ENCODE measurements at places on chromosomes 13 and 19.

DNA sequence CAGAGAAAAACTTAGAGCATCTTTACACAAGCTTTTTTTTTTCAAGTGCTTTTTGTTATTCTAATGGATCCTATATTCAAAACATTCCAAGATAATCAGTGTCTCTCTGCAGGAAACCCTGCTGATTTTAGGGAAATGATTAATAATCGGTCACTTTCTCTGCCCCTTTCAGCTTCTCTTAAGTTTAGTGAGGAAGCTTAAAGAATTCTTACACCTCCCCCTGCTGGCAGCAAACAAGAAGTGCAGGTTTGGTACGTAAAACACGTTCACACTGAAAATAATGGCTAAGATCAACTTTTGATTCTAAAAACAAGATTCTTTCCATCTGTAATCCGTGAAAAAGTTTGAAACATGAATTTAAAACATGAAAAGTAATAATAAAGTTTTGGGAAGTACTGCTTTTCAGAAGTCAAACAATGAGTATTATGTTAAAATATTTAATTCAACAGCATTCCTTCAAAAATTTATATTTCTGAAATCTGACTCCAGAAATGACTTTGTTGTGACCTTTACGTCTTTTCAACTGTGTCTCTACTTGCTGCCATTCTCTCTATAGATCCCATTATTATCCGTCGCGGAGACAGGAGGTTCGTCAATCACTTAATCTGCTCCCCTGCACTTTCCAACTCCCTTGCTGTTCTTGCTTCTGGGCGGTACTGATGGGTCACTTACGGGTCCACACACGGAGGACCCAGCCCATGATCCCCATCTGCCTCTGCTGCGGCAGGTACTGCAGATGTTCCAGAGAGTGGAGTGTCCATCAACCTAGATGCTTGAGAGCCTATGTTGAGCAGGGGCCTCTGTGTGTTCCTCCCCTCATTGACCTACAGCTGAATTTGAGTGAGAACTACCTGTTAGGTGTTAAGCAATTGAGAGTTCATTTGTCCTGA lies 203.1 kb upstream of the EDNRB start:
- peak; percentile 74 for DNase-seq

DNA sequence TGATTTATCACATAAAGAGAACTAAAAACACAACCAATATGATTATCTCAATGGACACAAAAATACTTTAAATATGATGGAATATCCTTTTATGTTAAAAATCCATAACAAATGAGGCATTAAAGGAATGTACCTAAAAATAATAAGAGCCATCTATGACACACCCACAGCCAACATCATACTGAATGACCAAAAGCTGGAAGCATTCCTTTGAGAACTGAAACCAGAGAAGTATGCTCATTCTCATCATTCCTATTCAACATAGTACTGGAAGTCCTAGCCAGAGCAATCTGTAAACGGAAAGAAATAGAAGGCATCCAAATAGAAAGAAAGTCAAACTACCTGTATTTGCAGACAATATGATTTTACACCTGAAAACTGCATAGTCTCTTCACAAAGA lies 671.0 kb downstream of the SLITRK1 start:
- no peak for DNase-seq

DNA sequence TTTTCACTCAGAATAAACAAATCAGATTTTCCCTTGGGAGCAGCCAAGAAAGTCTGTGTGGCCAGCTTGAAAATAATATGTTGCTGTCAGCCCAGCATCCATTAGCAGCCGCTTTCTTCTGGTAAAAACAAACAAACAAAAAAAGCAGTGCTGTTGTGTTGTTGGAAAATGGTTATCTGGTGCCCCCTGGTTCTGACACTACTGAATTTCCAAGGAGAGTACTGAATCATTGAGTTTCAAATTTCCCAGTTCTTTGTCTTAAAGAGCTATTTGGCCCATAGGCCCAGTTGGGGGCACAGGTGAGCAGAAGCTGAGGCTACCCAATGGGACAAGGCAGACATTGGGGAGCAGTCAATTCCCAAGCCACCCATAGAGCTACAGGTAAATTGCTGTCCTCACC lies 995.9 kb downstream of the UQCRFS1 start:
- no peak for DNase-seq

DNA sequence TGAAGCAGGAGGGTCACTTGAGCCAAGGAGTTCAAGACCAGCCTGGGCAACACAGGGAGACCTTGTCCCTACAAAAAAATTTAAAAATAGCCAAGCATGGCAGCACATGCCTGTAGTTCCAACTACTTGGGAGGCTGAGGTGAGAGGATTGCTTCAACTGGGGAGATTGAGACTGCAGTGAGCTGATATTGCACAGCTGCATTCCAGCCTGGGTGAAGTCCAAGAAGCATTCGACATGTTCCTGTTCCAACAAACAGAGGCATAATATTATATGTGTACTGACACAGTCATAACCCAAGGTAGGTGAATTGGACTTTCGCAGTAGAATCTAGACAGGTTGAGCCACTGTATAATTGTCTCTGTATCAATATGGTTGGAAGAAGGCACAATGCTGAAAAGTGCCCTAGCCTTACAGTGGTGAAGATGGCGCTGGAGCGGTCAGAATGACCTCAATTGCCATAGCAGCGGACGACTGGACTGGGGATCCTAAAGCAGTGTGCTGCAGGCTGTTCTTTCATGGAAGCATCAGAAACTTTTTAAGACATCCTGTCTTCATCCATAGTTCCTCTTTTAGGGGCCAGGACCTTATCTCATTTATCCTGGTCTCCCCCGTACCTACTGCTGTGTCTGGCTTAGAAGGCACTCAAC lies 112.0 kb upstream of the CLDN10 start:
- no peak for DNase-seq

- peak; percentile 84 for DNase-seq
Observed at GRCh38 chr19:54875506-54875905, 1.5 kb downstream of the FCAR start.

- no peak for DNase-seq
Observed at GRCh38 chr13:54953786-54954185, 1925.2 kb downstream of the OLFM4 start.

DNA sequence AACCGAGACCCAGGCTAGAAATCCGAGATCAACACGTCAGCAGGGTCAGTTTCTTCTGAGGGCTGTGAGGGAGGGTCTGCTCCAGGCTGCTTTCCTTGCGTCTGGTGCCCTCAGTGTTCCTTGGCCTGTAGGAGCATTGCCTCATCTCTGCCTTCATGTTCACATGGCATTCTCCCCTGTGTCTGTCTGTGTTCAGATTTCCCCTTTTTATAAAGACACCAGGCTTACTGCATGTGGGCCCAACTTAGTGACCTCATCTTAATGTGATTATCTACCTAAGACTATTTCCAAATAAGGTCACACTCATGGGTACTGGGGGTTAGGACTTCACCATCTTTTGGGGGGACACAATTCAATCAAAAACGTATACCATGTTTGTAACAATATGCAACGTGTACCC lies 57.2 kb upstream of the C1QTNF9 start:
- DNase-seq, result peak; percentile 85

DNA sequence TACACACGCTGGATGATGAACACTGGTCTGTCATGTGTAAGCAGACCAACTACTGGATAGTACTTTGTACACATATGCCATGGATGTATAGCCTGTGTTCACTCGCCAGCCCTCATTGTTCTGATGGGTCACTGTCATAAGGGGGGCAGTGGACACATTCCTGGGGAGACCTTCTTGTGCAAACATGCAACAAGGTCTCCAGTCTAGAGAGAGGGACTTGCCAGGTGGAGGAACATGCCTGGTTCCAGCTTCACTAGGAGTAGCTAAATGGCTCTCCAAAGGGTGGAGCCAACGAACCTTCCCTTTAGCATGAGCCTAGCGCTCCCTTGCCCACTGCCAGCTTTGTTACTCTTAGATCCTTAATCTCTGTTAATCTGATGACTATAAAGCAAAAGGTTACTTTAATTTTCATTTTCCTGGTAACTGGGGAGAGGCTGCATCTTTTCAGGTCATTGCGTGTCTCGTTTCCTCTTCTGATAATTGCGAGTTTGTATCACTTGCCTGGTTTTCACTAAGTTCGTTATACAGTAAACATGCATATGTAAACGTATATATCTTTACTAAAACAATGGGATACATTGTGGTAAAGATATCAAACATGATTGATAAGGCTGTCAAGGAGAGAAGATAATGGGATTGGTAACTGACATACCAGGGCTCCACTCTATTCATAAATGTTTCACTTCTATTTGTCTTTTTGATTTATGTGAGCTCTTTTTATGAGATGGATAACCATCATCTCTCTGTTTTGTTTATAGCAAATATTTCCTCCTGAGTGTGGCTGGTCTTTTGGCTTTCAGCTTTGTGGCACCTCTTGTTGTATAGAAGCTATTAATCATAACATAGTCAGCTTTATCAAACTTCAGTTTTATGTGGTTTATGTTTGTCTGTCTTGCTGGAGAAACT lies 235.2 kb upstream of the SGCG start:
- no peak for DNase-seq

DNA sequence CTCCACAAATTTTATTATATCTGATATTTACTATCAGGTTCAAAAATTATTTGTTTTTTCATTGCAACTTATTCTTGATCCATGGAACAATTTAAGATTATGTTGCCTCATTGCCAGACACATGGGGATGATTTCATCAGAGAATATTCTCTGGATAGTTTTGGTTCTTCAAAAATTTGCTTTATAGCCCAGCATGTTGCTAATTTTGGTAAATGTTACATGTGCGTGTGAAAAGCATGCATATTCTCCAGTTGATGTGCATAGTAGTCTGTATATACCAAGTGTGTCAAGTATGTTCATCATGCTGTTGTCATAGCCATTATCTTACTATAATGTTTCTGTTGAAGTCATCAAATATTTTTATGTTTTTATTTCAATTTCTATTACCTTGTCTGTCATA lies 122.3 kb downstream of the RFC3 start:
- DNase-seq, result no peak

DNA sequence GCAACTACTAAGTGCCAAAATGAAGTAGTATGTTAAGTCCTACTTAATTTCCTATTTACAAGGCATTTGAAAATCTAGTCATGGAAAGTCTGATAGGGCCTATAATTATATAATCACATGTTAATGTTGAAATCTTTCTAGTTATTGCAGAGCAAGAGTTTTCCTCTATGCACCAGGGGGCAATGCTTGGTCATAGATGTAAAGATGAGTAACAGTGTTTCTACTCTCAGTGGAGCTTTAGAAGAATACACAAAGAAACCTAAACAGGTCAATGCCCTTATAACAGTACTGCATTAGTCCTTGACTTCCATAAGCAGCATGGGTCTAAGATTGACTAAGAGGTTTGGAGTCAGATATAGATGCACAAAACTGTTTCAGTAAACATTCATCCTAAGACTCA lies 218.7 kb downstream of the KCTD12 start:
- DNase-seq, result peak; percentile 67

DNA sequence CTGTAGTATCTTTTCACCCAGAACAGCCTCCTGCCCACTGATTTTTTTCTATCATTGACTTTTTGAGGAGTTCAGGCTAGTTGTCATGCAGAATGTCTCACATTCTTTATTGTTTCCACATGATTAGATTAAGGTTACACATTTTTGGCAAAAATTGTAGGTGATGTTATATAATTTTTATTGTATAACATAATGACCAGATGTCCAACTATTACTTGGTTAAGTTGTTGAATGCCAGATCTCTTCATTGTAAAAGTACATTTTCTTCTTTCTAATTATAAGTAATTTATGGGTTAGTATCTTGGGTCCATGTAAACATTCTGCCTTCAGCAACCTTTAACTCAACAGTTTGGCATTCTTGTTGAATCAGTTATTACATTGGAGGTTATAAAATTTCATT lies 138.4 kb downstream of the POSTN start:
- no peak for DNase-seq

GRCh38 chr13:75867379-75868117 lies 231.4 kb downstream of the LMO7 start:
- DNase-seq, result no peak

DNA sequence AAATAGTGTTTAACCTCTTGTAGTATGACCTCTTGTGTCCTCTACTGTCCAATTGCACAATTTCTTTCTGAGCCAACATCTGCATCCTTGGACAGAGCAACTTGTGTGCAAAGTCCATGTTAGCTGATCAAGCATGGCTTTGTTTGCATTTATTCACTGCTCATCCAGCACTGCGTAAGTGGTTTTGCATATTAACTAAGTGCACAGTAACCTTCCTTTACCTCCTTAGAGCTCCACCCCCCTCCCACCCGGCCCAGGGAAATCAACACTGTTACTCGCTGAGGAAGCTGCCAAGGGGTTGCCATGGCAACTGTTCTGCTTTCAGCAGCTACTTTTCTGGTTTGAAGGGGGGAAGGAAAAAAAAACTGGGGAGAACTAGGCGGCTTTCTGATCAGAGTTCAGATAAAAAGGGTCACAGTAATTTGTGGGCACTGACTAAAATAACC lies 153.5 kb upstream of the KLF12 start:
- DNase-seq, result peak; percentile 57

DNA sequence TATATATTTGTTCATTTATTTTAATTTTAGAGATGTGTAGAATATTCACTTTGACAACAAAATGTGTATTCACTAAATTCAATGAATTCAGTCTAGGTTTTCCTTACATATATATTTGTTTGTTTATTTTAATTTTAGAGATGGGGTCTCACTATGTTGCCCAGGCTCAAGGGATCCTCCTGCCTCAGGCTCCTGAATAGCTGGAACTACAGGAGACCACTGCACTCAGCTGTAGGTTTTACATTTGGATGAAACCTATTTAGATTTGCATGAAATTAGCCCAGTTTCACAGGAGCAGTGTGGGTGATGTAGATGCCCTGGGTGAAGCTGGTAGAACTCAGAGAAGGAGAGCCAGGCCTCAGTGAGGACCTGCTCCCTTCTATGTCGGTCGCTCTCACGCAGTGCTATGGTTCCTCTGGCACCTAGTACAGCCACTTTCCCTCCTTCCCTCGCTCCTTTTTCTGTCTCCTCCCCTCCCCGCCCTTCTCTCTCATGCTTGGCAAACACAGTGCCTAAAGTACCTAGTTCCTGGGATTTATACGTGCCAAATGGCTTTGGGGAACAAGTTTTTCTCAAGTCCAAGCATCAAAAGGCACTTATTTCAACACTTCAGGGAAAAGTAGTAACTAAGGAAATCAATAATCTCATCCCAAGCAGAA lies 14.7 kb upstream of the HMGB1 start:
- no peak for DNase-seq

- no peak for DNase-seq
Observed at GRCh38 chr19:12751635-12752034, at the start of gene BEST2. BEST2 (plus strand) TSS chr19:12751791; CDS start chr19:12752593, 802 bp downstream.

DNA sequence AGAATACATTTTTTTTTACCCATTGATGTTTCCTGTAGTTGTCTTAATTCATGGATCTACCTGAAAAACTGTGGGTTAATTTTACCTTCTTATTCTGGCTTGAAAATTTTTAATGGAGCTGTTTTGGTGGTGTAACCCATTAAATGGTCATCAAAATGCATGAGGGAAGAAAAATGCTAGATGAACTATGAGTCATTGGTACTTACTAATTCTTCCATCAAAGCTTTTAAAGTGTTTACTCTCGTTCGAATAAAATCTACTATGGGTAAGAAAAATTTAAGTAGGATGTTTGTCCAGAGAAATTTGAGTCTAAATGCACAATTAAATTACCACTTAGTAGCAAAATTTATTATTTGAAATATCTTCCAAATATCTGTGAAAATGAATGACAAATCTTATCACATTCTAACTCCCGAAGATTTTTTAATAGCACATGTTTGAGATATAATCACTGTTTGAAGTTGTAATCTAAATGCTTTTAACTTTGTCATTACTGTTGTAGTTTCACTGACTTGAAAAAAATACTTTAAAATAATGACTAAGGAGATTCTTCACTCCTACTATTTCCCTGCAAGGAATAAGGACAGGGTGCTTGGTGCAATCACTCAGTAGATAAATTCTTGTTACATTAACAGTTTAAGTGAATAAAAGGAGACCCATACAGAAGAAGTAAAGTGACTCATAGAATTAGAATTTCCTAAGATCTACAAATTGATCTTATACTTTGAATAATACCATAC lies 437.7 kb downstream of the IRS2 start:
- DNase-seq, result no peak
